Cardiac septum (tissue), 1 donor: ENCODE measurements at places on chromosomes 16 and 17. TPM values are rescaled to one million over a fixed set of nuclear protein-coding genes. Genes with fewer than 3 reads are reported as not detected.

DNA sequence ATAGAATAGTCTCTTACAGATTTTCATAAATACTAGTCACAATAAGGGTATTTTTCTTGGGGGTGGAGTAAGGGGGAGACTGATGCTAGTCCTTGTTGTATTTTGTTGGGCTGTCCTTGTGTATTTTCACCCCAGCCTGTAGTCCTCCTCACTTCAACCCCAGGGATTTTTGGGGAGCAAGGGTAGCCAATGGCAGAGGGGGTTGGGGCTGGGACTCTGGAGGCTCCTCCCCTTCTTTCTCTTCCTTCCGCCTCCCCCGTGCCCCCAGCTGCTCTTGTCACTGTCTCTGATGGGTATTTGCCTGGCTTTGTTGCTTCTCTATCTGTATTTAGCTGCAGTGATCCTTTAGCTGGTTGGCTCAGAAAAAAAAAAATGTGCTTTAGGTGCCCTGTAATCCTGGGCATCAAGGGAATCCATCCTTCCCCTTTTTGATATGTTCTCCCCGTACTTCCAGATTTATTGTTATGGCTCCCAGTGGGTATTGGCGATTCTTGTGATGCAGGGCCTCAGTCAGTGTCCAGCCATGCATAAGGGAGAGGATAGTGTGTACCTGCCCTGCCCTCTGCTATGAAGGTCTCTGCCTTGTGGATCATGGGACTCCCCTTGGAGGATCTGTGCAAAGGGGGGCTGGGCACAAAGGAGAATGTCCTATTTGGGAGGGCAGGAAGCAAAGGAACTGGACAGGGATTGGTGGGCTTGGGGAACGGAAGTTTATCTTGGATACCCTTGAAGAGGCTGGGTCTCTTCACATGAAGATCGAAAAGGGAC is 16.5 kb downstream of the SNF8 start:
- no peak for DNase-seq

DNA sequence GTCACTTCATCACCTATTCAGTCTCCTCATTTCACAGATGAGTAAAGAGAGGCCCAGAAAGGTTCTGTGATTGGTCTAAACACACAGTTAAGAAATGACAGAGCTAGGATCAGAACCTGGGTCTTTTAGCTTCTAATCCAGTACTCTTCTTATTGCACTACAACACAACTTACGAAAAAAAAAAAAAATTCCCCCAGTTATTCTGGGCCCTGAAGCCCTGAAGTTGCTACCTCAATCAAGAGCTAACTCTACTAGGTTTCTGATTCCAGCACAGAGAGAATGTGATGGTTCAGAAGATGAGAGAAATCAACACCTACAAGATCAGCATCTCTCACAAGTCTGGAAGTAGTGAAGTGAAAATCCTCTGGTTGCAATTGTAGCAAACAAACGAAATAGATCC is 37.3 kb downstream of the GRB7 start:
- no peak for DNase-seq

Gene IL4R
- 22.0 TPM for total RNA-seq

GRCh38 chr17:13920413-13920812 is 148.9 kb upstream of the COX10 start:
- DNase-seq: no peak

GRCh38 chr16:20089246-20089965 is 15.7 kb upstream of the GPR139 start:
- no peak for DNase-seq

Gene HBZ
- not detected for total RNA-seq
